EH (cell line): ENCODE measurements at places on chromosomes 12 and 14.

DNA sequence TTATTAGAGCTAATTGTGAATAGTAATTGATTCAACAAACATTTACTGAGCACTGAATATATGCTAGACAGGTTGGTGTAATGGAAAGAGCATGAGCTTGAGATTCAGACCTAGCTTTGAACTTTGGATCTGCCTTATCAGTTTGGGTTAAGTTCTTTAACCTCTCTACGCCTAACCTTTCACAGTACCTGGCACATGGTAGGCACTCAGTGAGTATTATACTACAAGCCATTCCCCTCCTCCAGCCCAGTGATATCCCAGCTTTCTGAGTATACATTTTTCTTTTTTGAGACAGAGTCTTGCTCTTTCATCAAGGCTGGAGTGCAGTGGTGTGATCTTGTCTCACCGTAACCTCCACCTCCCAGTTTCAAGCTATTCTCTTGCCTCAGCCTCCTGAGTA, 32.0 kb downstream of the FAM177A1 start:
- DNase-seq, result no peak

- DNase-seq, result no peak
Measured at GRCh38 chr12:14825256-14825655, 11.3 kb upstream of the SMCO3 start.

DNA sequence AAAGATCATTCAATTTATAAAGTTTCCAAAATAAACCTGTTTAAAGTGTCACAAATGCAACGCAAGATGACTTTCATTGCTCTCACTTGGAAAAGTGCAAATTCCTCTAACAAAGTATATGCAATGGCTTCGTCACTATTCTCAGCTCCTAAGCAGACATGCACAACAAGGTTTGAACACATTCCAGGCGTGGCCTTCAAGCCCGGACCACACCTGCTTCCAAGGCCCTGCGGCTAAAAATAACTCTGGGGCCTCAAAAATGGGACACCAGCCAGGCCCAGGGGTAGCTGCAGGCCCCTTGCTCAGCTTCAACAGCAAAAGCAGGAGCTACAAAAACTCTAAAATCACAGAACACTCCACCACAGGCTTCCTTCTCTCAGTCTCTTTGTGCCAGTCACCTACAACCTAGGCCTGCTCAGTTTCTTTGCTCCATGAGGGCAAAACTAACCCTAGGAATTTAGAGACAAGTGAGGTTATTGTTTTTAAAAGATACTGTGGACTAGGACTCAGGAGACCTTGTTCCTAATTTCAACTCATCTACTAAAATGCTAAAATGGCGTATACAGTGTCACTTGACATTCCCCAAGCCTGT, 29.3 kb downstream of the DUSP16 start:
- DNase-seq, result no peak

- peak; percentile 84 for DNase-seq
Measured at GRCh38 chr14:77612011-77612620, 4.3 kb downstream of the SPTLC2 start.

DNA sequence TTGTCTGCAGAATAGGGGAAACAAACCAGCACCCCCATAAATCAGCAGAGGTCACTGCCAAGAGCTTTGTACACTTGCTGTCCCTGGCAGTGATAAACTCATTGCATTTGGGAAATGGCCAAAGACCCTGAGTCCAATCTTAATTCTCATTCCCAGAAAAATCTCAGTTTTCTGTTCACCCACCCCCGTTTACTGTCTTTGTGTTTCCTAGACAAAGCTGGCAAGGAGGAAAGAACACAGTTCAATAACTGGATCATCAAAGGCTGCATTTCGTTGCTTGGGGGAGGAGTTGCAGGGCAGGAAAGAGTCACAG, 365.1 kb downstream of the DPF3 start:
- DNase-seq, result no peak

- DNase-seq, result no peak
Measured at GRCh38 chr12:112810235-112810917, 18.8 kb downstream of the RPH3A start.

DNA sequence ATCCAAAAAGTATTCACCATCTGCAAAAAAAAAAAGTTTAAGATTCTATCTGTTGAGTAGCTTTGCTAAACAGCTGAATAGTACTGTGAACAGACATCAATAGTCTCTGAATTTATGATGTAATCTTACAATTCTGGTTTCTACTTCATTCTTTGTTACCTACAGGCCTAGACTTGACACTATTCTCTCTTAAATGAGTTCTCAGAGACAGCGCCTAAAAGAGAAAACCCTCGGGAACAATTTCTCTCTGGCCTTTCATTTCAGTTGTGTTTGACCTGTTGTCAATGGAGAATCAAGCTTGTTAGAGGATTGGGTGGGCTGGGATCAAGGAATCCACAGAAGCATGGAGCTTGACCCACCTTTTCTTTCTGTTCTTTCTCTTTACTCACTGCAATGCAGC, 5.9 kb upstream of the TWF1 start:
- DNase-seq, result no peak
